Sigmoid colon (tissue), 7 donors: ENCODE measurements at places on chromosomes 5 and 9. TPM values are rescaled to one million over a fixed set of nuclear protein-coding genes. Genes with fewer than 3 reads are reported as not detected.

Gene BBLN
- total RNA-seq, result 166 TPM

Gene ZDHHC11
- total RNA-seq, result 8.0 TPM

Gene ADRA1B
- 0.36 TPM for total RNA-seq

Gene GAS1
- total RNA-seq, result 136 TPM

Gene C9orf43
- 0.36 TPM for total RNA-seq

Gene GABRA6
- total RNA-seq, result not detected

Gene EIF4E1B
- 0.36 TPM for total RNA-seq

Gene PCDHA7
- 0.14 TPM for total RNA-seq

Gene CCNI2
- total RNA-seq, result not detected

Gene PCDHB16
- total RNA-seq, result 3.6 TPM

Gene SCGB3A2
- not detected for total RNA-seq

Gene LMBRD2
- 9.8 TPM for total RNA-seq

Gene ASPN
- total RNA-seq, result 23.9 TPM

Gene STPG3
- not detected for total RNA-seq

Gene ECM2
- 3.3 TPM for total RNA-seq

Gene FOXD4L6
- not detected for total RNA-seq

Gene MAPKAP1
- total RNA-seq, result 84.3 TPM
